CD4-positive, alpha-beta T cell treated with Interferon gamma for 1 hour (primary cell): ENCODE measurements at places on chromosomes 5 and 9.

DNA sequence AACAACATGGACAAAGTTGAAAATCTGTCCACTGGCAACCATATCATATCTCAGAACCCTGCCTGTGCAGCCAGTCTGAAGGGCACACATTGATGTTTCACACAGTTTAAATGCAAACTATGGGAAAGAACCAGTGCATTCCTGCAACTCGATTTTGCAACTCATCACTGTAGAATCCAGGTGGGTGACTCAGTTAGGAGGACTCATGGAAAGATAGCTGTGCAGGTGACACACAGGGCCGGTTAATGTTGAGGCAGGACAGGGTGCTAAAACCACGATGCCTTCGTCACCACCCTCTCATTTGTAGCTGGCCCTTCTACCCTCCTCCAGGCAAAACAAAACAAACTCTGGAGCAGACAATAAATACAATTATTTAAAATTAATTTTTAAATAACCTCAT, 62.8 kb downstream of the TLE1 start:
- no peak for DNase-seq

- no peak for DNase-seq
Measured at GRCh38 chr5:148259288-148259687, 9.3 kb upstream of the SPINK13 start.

DNA sequence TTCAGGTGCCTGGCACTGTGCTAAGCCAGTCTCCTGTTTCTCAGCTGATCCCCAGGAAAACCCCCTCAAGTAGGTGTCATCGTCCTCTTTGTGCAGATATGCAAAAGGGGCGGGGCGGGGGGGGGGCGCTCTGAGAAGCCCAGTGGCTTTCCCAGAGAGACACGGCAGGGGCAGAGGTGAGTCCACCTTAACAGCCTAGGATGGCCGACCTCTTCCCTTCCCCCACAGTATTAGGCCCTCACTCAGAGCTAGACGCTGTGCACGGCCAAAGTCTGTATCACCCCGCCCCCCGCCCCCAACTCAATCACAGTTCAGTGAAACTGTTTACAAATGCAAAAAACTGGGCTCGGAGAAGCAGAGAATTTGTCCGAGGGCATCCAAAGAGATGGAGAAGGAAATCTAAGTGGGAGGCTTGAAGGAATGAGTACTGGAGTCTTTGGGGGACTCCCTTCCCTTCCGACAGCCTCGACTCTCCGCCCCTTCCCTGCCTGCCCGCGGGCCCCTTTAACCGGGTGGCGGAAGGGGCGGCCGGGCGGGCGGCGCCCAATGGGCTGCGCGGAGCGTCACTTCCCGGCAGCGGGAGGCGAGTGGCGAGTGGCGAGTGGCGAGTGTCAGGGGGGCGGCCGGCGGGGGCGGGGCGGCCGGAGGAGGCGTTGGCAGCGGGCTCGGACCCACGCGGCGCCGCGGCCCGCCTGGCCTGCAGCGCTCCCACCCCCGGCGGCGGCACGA, at the start of gene ERGIC1:
Gene ERGIC1 (plus strand): TSS at position 566 of the 729 bp plus-strand sequence. CDS start 163 bp downstream, at position 729.
- DNase-seq: peak; percentile 79

DNA sequence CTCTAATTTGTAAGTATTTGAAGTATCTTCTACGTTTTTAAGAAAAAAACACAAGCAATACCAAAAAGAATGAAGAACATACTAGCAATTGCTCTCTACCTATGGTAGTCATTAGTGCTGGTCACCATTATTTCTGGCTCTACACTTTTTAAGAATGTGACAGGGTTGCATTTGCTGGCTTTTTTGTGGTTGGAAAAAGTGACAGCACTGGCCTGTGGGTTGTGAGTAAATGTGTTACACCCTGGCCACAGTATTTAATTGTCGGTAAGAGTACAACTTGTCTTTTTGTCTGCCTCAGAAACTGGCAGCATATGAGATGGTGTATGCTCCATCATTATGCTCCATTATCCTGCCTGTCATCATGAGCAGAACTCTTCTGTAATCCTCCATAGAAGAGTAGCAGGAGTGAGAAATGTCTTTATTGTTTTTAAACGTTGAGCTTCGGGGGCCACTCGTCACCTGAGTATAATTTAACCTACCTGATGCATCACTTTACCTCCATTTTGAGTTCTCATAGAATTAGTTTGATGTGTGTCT, 449.8 kb downstream of the ISL1 start:
- no peak for DNase-seq

- DNase-seq: peak; percentile 20
Measured at GRCh38 chr5:56517011-56517416, 283.9 kb upstream of the ANKRD55 start.

DNA sequence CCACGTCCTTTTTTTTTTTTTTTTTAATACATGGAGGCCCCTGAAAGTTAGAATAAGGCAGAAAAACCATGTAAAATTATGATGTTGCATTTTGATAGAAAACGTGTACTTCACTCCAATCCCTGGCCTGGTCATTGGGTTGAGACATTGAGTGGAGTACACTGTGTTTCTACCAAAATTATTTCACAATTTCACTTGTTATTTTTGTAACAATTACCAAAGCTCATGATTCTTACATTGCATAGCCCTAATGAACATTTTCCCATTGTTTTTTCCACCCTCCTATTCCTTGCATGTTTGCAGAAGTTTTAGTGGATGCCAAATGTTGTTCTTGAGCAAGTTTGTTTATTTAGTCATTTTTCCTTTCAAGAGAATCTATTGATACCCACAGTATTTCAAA, 21.9 kb downstream of the MAMDC2 start:
- DNase-seq: no peak

DNA sequence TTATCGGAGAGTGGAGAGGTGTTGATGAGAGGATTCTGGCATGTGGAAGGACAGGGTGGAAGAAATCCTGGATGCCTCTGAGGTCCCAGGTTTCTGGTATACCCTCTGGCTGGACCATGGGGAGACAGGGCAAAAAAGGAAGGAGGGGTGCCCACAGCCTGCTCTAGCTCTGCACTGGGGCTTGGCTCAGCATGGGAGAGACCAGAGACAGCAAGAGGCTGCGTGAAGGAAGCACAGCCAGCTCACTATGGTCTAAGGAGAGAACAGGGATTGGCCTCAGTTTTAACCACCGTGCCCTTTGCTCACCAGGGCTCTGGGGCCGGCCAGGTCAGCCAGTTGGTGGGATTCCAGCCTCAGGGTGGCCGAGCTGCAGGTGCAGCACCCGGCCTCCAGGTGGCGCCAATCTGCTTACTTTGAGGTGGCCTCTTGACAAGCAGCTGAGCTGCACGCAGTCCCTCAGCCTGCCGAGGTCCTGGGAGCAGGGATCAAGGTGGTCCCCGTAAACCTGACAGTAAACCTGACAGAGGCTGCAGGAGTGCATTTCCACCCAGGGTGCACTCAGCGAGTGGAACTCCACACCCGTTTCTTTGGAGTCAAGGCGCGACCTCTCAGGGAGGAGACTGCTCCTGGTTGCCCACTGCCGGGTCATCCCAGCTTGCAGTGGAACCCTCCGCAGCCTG, 25.0 kb upstream of the SPTLC1 start:
- peak; percentile 62 for DNase-seq

DNA sequence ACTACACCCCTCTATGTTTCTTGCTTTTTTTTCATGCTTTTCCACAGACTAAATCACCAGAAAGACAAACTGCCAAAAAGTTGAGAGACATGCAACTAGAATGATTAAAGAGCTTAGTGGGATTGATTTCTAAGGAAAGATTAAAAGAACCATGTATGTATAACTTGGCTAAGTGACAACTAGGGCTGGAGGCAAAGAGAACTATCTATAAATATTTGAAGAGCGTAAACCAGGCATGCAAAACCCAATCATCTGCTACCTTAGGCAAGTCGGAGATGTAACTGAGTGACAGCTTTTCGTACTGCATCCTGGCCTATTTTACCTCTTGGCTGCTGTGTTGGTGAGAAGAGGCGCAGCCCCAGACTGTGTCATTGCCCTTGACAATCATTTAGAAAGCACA, 121.0 kb upstream of the TLX3 start:
- no peak for DNase-seq

DNA sequence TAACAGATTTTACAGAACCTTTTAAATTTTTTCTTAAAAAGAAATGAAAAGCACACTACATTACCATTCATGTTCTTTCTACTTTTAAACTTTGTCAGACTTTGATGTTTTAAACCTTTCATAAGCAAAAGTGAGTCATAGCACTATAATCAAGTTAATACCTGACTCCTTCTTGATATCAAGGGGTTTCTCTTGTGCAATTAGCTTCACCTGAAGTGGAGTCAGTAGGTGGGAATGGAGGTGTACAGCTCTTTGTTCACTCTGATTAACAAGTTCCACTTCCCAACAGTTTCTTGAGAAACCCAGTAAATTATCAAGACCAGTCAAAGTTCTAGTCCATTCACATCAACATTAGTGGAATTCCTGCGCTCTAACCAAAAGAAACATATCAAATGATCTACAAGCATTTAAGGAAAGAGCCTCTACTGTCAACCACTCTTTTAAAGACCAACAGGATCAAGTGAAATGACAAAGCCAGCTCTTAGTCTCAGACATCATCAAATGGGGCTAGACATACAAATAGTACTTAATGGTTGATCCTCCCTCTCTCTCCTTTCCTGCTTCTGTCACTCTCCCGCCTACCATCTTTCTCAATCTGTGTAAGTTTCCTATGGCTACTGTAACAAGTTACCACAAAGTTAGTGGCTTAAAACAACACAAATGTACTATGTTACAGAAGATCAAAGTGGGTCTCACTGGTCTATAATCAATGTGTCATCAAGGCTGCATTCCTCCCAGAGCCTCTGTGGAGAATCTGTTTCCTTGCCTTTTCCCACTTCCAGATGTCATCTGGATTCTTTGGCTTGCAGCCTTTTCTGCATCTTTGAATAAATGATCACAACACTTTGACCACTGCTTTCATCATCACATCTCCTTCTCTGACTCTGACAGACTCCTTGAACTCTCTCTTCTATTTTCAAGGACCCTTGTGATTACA, 68.0 kb downstream of the HINT1 start:
- no peak for DNase-seq

DNA sequence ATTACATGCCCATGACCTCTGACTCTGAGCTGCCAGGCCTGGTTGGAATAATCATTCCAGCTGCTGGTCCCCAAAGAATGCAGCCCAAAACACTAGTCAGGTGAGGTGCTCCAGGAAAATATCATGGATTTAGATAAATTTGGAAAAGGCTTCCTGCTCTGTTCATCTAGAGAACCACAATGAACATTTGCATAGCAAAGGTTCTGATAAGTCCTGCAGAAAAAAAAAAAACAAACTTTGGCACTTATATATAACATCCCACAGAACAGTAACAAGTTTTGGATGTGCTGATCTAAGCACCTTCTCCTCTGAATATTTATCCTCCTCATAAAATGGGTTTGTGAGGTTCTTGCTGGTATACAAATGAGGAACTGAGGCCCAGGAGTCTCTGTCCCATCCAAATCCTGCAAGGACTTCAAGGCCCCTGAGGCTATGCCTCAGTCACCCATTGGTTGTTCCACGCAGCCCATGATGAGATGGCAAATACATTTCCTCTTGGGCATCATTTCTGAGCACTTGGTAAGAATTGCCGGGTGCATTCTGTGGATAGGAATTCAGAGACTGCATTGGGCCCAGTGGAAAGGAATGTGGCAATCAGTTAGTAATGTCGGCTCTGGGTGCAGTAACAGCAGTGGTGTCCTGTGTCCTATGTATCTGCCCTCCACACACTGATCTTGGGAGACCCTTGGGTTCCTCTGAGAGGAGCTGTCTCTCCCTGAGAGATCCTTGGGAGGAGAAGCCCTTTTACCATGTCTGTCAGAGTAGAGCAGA, 73.4 kb upstream of the ASS1 start:
- DNase-seq: no peak

GRCh38 chr9:137410891-137411249, 12.1 kb downstream of the EXD3 start:
- no peak for DNase-seq

DNA sequence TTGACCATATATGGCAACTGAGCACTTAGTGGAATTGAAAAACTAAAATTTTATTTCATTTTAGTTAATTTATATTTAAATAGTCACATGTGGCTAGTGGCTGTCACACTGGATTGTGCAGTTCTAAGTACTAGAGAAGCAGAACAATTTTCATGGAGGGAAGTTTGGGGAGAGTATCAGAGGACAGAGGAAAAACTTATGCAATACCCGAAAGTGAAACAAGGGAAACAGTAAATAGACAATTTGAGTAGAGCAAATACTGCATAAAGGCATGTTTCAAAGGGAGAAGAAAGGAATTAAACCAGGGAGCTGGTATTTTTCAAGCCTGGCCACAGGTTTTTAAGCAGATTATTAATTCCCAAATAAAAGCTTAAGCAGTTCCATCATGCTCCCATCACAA, 590.5 kb upstream of the RORB start:
- no peak for DNase-seq

- no peak for DNase-seq
Measured at GRCh38 chr9:104858846-104859245, 69.1 kb downstream of the ABCA1 start.

GRCh38 chr5:80105698-80106439, 70.7 kb downstream of the THBS4 start:
- no peak for DNase-seq

- DNase-seq: no peak
Measured at GRCh38 chr9:102911185-102911584, 83.9 kb upstream of the CYLC2 start.

DNA sequence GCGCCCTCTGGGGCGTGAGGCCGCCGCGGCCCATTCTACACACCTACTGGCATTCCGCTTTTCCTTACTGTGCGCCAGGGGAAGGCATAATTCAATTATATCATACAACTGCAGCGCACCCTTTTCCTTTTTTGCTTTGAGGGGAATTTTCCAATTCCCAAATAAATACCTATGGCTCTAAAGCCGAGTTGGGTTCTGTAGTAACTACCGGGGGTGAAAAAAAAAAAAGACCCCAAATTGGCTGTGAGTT, 34.1 kb upstream of the NFIB start:
- no peak for DNase-seq

- no peak for DNase-seq
Measured at GRCh38 chr9:37969130-37969529, 65.2 kb upstream of the SLC25A51 start.

- no peak for DNase-seq
Measured at GRCh38 chr5:58800861-58801540, 218.1 kb downstream of the RAB3C start.

DNA sequence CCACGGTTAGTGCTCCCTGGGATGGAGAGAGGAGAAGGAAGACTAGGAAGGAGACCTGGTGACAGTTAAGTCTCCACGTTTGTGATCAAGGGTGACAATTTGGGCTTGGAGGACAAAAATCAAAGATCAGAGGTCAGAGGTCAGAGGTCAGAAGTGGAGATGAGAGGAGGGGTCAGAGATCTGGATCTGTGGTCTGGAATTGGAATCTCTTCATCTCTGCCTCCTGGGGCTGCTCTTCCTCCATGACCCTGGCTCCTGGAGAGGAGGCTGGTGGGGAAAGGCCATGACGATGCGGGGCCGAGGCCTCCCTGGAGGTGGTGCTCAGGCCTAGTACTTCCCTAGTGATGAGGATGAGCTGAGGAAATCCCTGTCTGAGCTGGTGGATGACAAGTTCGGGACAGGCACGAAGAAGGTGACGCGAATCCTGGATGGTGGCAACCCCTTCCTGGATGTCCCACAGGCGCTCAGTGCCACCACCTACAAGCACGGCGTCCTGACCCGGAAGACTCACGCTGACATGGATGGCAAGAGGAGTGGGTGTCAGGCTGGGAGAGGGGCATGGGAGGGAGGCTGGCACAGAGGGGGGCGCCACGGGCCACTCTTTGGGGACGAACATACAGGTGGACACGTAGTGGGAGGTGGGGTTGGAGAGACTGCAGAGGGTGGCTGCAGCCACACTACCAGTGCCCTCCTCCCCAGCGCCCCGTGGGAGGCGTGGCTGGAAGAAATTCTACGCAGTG, 41.0 kb downstream of the PSD2 start:
- no peak for DNase-seq

- no peak for DNase-seq
Measured at GRCh38 chr5:128778474-128778873, 186.8 kb upstream of the SLC27A6 start.

- no peak for DNase-seq
Measured at GRCh38 chr9:85528607-85529006, 213.1 kb downstream of the AGTPBP1 start.
